SK-N-DZ (cell line): ENCODE measurements at places on chromosomes 13 and 19.

DNA sequence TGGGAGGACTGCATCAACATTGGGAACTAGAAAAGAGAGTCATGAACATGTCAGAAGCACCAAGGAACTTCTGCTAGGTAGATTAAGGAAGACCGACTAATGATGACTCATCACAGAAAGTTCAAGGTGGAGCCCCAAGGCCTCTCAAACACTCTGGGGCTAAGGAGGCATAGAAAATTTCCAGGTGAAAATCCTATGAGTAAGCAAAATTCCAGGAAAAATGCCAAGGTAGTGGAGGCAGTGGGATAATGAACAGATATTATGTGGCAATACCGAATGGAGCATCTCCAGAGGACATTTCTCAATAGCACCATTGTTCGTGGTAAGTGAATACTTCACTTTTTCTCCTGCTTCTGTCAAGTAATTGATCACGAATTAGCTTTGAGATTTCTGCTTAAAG lies 336.5 kb downstream of the MZT1 start:
- no peak for DNase-seq

GRCh38 chr19:13072188-13072908 lies 30.3 kb downstream of the LYL1 start:
- no peak for DNase-seq

DNA sequence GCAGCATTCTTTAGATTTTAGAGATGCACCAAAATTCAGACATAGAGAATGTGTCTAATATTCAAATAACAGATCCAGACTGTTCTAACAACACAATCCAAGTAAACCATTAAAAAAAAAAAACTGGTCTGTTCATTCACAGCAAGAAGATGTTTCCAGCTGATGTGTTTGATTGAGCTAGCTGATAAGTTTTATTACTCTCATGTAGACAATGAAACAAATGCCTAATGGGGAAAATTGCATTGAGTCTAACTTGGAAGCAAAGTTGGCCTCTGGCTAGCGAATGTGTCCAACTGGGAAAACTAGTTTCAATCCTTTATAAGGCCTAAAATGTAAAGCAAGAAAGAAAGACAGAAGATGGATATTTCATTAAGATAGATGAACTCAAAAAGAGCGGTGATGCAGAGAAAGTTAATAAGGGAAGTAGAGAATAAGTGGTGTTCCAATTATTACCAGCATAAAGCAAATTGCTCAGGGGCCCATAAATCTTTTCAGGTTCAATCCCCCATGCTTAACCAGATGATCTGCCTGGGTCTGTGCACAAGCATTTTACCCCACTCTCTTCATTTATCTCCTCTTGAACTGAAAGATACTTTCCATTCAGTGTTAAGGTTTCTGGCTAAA lies 54.2 kb downstream of the PCDH9 start:
- DNase-seq, result no peak

- no peak for DNase-seq
These were observed 7.1 kb upstream of the ACTN4 start for GRCh38 chr19:38640368-38640767.

DNA sequence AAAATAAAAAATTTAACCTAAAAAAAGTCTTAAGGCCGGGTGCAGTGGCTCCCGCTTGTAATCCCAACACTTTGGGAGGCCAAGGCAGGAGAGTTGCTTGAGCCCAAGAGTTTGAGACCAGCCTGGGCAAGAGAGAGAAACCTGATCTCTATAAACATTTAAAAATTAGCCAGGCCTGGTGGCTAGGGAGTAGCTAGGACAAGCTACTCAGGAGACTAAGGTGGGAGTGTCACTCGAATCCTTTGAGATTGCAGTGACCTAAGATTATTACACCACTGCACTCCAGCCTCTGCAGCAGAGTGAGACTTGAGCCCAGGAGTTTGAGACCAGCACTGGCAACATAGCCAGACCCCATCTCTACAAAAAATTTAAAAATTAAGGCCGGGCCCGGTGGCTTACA lies 1.1 kb downstream of the CCDC97 start:
- DNase-seq, result no peak

- peak; percentile 94 for DNase-seq
These were observed 16.0 kb upstream of the COLGALT1 start for GRCh38 chr19:17539238-17540117.

DNA sequence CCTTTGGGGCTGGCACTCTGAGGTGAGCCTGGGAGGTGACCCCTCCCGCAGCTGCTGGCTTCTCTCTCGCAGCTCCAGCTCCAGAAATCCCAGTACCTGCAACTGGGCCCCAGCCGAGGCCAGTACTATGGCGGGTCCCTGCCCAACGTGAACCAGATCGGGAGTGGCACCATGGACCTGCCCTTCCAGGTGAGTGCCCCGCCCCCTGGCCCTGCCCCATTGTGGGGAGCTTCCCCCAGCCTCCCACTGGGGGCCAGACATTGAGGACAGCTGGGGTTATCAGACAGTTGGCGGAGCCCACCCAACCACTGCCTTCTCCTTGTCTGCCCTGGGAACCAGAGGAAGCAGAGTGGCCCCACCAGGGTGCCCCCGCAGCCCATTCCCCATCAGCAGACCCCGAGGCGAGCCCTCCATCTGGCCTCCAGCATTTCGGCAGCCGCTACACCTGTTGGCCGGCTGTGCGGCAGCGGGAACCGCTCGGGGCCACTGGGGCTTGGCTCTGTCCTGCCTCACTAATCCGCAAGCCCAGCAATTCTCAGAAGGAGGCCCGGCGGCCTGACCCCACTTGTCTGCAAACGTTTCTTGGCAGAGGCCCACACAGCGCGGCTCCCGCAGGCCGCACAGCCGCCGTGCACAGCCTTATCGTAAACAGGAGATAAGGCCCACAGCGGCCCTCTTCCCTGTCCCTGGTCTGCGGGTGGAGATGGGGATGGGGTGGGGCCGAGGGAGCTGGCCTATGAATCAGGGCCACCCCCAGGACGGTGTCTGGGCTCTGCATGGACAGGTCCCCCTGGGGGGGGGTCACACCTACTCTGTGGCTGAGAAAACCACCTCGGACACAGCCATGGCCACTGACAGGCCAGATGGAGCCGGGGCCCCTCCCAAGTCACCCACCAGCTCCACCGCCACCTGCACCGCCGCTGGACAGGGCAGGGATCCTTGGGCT lies 48.0 kb downstream of the COMP start:
- DNase-seq, result peak; percentile 50

DNA sequence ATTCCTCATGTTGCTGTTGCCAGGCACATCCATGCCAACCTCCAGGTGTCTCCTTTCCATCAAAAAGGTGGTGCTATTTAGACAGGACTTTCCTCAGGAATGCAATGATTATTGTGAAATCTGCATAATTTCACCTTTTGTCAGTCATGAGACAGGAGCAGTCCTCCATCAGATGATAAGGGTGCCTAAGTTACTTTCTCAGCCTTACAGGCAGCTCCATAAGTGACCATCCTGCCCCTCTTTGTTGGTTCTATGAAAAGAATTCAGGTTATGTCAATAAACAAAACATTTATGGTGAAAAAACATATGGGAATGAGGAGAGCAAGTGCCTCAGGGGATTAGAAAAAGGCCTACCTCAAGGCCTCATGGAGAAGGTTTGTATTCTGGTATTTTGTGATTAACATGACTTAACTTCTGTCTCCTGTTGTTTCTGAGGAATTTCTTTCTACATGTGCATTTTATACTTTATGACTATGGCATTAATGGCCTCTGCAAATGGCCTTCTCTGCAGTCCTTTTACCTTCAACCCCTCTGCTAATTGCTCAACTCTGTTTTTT lies 110.3 kb upstream of the DIAPH3 start:
- DNase-seq, result no peak

DNA sequence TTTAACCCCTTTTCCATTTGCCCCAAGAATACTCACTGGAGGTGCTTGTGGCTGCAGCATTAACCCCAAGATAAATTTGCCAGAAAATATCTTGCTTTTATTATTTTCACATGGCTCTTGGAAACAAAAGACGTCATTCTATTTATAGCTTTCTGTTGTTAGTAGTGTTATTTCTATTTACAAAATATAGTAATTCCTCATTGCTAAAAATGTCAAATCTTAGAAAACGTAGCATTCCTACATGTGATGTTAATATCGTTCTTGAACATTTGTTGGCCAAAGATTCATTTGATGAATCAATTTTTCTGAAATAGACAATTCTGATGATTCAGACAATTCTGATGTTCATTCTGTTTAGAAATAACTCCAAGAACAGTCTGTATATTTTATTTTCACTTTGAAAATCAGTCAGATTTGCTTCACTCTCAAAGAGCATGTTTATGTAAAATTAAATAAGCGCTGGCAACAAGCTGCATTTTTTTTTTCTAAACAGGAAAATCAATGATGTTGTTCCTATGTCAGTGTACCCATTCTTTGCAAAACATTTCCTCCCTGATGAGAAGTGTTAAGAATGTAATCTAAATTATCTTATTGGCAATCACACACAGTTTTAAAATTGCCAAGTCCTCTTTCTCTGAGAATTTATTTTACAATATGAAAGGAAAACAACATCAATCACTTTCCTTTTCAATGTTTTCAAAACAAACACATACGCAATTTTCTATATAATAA lies 334.0 kb downstream of the KCTD12 start:
- no peak for DNase-seq
